ENCODE measurements at places on chromosomes 1 and 21.

GRCh38 chr1:156342166-156342955 is 4.0 kb downstream of the TSACC start:
- no peak for DNase-seq

DNA sequence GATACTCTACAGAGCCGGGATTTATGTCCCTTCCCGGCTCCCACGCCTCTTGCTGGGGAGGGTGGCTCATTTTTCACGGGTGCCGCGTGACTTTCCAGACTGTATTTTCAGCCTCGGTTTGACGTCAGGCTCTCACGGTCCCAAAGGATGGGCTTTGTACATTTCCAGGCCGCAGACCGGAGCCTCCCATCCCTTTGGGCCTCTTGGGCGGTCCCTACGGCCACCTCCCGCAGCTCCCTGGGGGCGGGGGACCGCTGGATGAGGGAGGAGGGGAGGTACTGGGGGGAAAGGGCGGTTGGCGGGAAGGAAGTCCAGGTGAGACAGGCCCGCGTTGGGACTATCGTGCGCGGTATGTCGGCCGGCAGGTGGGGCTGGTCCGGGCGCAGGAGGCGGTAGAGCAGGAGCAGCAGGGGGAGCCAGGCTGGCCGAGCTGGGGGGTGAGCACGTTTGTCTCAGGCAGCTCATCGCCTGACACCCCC is 17.9 kb downstream of the UBL4B start:
- no peak for DNase-seq

DNA sequence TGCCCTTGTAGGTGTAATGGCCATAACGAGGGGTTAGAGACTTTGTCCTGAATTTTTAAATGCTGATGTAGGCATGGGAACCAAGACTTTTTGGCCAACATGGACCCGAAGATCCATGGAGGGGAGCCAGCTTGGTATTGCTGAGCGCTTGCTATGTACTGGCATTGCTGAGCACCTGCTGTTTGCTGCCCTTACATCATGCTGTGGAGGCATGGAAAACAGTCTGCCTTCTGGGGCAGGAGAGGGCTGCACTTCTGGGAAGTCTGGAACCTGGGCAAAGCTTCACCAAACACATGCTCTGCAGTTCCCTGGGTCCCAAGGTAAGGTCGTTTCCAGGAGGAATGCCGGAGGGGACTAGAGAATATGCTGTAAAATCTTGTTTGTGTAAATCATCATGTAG is 86.3 kb upstream of the CNIH3 start:
- no peak for DNase-seq

DNA sequence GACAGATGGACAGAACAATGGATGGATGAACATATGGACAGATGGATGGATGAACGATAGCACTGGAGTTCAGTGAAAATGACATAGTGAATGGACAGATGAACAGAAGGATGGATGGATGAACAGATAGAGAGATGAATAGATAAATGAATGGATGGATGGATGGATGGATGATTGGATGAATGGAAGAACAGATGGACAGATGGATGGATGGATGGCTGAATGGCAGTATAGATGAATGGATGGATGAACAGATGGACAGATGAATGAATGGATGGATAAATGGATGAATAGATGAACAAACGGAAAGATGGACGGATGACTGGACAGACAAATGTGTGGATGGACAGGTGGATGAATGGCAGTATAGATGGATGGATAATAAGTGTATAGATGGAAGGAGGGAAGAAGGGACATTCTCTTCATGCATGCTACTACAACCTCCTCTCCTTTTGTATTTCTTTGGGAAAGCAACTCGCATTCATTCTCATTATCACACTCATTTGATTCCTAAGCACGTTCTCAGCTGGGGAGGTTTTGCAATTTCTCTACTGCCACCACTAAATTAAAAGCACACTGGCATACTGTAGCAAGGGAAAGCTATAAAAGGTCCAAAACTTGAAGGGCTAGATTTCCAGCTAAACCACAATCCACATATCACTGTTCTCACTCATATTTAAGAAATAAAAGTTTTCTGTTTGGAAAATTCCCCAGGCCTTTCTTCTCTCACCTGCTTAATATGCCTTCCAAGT is 34.1 kb downstream of the SUSD4 start:
- no peak for DNase-seq

DNA sequence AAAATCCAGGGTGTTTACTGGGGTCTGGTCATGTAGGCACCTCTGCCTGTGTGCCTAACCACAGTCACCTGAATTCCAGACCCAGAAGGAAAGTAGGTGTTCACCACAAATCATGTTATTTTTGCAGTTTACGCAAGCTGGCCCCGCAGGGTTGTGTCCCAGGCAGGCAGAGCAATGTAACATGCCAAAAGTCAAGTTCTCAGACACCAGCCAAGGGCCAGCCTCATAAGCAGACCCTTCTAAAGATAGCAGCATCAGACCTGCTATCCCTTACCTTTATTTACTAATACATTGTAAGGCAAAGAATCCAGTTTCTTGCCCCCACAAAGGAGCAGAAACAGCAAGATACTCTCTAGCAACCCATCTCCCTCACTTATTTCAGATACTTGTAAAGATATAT is 83.0 kb downstream of the GPR161 start:
- DNase-seq, result no peak
